ENCODE measurements at places on chromosomes 2 and 18.

DNA sequence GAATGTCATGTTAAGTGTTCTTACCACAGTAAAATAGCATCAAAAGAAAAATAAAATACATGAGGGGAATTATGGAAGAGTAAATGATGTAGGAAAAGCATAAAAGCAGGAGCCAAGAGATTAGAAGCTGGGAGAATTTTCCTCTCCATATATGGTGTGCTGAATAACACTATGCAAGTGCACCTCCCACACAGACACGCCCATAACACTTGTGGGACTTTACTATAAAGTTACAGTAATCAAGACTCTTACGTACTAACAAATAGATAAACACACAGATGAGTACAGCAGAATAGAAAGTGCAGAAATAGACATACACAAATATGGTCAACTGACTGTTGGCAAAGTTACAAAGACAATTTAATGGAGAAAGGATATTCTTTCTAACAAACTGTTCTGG, 16.0 kb upstream of the SPHKAP start:
- no peak for DNase-seq

DNA sequence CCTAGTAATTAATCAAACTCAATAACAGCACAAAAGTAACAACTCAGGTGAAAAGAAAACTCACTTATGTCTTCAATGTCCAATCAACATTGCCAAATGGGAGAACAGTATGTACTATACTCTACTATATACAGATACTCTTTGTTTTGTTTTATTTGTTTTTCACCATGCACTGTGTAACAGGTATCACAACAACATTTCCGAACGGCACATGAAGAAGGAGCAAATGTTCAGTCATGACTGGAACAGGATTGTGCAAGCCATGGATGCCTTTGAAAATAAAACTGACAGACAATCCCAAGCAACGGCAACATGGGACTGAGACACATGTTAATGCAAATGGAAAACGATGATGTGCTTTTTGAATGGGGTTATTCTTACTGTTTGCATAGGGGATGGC, 334.9 kb upstream of the THUMPD2 start:
- DNase-seq, result no peak

DNA sequence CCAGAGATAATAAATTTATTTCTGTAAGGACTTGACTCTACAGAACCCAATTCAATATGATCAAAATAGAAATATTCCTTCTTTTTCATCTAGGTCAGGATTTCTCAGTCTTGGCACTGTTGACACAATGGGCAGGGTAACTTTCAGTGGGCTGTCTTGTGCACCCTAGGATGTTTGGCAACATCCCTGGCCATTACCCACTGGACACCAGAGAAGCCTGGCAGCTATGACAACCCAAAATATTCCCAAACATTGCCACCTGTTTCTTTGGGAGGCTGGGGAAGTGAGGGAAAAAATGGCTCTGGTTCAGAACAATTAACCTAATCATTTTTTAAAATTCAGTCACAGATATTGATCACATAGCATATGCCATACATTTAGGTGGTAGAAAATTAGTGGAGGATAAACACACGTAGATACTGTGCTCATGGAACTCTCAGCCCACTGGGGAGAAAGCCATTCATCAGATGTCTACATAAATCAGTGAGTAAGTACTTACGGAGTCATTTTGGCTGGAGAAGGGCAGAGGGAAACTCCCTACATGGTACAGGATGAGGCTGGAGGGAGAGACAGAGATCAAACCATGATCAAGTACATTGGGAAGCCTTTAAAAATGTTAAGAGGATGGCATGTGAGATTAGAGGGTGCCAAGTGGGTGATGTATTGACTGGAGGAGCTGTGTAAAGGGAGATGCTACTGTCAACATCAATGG, 718 bp upstream of the TNP1 start:
- no peak for DNase-seq

DNA sequence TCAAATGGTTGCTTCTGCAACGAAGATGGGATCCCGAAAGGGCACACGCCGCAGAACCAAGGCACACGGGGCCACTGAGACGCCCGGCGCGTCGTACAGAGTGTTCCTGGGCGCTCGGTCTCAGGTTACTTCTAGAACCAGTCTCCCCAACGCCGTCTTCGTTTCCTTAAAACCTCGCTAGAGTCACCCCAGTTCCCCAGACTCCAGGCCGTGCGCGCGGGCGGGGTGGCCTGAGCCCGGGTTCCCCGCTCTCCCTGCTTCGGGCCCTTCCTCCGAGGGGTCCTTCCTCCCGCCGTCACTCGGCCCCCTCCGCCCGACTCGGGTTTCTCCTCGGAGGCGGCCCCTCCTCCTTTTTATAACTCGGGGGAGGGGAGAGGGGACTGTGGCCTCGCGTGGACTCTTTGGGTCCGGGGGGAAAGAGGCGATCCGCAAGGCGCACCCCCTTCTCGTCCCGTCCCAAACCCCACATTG, 774 bp upstream of the FZD7 start:
- DNase-seq, result no peak

- no peak for DNase-seq
These were observed 66.2 kb upstream of the CTDP1 start for GRCh38 chr18:79613186-79613931.

Measured in activated T-cell treated with anti-CD3 and anti-CD28 coated beads, Interleukin-2, amount 50 U/mL, for 24 hours (primary cell).